Tibial nerve (tissue), 4 donors: ENCODE measurements at places on chromosomes 11 and 22. TPM values are rescaled to one million over a fixed set of nuclear protein-coding genes. Genes with fewer than 3 reads are reported as not detected.

Gene TBX10
- not detected for total RNA-seq

DNA sequence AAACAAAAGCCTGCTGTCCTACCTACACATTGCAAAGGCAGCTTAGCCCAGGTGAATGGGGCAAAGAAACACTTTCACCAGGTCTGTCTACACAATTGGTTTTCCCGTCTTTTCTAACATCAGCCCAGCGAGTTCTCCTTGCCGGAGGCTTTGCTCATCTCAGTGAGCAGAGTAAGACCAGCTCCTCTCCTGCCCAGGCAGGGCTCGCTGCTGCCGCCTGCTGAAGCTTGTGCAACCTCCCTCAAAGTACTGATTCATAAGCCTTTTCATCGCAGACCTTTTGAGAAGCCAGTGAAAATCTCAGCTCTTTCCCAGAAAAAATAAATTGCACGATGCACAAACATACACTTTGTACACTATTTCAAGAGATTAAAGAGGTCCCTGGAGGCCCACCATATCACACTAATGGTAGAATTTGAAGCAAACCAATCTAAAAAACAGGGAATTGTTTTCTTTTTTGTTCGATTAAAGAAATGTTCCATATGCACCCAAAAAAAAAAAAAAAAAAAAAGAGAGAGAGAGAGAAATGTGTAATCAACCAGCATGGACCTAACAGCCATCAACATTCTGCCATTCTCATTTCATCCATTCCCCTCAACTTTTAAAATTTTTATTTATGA lies 328.1 kb upstream of the MPPED2 start:
- H3K27ac ChIP-seq: no peak overlapping the region
- H3K4me3 ChIP-seq: no peak overlapping the region
- no peaks in the 10 kb centered on the region for H3K4me1 ChIP-seq
- no peaks in the 10 kb centered on the region for H3K36me3 ChIP-seq
- H3K27me3 ChIP-seq: no peaks in the 10 kb centered on the region
- DNase-seq: no peak

DNA sequence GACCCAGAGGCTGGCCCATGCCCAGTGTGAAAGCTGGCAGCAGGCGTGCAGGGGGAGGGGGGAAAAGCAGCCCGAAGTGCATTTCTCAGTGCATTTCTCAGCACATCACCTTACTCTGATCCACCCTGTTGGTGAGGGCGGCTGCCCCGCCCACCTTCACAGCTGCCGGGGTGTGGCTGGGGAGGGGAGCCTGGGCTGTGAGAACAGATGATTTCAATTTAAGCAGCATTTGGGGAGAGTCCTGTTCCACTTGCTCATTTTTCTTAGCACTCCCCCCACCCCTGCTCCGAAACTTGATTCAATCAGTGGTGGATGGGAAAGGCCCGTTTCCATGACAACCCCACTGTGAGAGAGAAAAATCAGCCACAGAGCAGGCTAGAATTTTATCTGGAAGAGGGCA lies 84.8 kb downstream of the SNX19 start:
- H3K4me3 ChIP-seq: no peak overlapping the region
- H3K27me3 ChIP-seq: no peaks in the 10 kb centered on the region
- peaks cover 46% of the 10 kb centered on the region for H3K4me1 ChIP-seq

GRCh38 chr11:129976328-129976727 lies 26.3 kb downstream of the PRDM10 start:
- H3K27ac ChIP-seq: peak overlapping the region; percentile 51
- no peaks in the 10 kb centered on the region for H3K27me3 ChIP-seq
- peaks cover 3% of the 10 kb centered on the region for H3K4me1 ChIP-seq
- no peak for DNase-seq
- no peak overlapping the region for H3K4me3 ChIP-seq

Gene TCN2
- 38.2 TPM for total RNA-seq

DNA sequence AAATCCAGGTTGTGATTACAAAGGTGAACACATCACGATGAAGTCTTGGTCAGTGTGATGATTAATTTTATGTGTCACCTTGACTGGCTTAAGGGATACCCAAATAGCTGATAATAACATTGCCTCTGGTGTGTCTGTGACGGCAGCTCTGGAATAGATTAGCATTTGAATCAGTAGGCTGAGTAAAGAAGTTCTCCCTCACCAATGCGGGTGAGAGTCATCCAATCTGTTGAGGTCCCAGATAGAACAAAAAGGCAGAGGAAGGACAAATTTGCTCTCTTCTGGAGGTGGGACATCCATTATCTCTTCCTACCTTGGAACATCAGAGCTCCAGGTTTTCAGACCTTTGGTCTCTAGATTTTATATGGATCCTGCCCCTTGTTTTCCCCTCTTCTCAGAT lies 856.2 kb upstream of the CCDC90B start:
- no peak overlapping the region for H3K4me3 ChIP-seq
- no peak for DNase-seq
- H3K27me3 ChIP-seq: no peaks in the 10 kb centered on the region
- H3K4me1 ChIP-seq: no peaks in the 10 kb centered on the region

- DNase-seq: no peak
- no peak overlapping the region for H3K27ac ChIP-seq
- no peaks in the 10 kb centered on the region for H3K36me3 ChIP-seq
- no peak overlapping the region for H3K4me3 ChIP-seq
Observed at GRCh38 chr11:66686100-66686785, 8.6 kb upstream of the RBM4B start.

DNA sequence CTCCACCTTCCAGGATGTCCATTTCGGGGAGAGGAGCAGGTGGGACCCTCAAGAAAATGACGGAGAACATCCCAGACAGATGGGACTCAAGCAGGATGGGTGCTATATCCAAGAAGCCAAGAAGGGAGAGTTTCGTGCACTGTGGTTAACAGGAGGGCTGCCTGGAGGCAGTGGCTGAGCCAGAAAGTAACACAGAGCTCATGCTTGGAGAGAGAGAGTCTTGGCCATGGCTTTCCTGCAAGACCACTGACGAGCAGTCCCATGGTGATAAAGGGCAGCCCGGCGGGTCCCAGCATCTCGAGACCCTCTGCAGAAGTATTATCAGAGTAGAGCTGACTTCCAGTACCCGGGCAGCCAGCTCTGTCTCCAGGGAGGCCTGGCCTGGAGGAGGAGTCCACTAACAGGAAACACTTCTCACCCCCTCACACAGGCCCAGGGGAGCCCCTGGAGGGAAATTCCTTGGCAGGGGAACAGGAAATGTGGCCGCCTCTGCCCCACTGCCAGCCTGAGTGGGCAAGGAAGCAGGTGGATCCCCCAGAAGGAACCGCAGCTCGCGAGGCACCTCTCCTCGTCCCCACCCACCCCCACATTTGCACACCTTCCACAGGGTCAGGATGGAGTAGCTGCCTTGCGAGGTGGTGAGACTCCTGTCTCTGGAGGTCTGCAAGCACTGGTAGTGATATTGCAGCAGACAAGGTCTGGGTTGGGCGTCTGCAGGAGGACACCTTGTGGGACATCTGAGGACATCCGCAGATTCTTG lies 32.2 kb downstream of the CYTH4 start:
- H3K27ac ChIP-seq: no peak overlapping the region
- peaks cover 5% of the 10 kb centered on the region for H3K4me1 ChIP-seq
- H3K4me3 ChIP-seq: no peak overlapping the region
- H3K27me3 ChIP-seq: no peaks in the 10 kb centered on the region
- H3K36me3 ChIP-seq: no peaks in the 10 kb centered on the region

DNA sequence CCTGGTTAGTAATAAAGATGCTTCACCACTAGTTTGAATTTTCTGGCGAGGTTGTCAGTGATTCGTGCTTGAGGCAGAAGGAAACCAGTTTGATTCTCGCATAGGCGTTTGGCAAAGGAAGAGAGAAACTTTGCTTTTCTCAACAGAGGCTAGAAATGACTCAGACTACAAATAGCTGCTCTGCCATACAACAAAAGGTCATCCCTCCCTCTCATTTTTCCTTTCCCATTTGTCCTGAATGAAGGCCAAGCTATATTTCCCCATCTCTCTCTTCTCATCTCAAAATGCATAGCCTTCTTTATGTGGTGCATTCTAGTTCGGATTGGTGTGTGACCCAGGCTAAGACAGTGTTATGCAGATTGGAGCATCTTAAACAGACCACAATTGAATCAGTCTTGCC lies 741.4 kb downstream of the NTM start:
- DNase-seq: no peak
- H3K4me3 ChIP-seq: no peak overlapping the region
- peak overlapping the region; percentile 86 for H3K27ac ChIP-seq
- H3K36me3 ChIP-seq: no peaks in the 10 kb centered on the region
- no peaks in the 10 kb centered on the region for H3K27me3 ChIP-seq

DNA sequence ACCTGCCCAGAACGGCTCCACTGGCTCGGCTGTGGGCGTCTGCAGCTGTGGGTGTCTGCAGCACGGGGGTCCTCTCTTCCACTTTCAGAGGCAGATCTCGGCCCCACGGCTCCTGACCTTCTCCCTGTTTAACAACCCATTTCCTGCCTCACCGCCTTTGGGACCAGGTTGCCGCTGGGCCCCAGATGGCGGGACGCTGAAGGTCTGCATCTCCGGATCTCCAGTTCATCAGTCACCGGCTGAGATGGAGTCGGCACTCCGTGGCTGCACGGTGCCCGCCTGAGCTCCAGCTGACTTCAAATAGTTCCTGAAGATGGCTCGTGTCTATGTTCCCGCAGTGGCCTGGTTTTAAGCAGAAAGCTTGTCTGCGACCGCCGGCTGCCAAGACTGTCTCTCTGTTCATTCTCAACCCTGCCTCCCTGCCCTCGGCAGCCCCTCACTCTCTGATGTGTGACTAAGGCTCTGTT lies 475.9 kb downstream of the BRD1 start:
- H3K27ac ChIP-seq: no peak overlapping the region
- no peaks in the 10 kb centered on the region for H3K36me3 ChIP-seq
- H3K4me3 ChIP-seq: no peak overlapping the region
- DNase-seq: no peak
- no peaks in the 10 kb centered on the region for H3K4me1 ChIP-seq
- peaks cover 4% of the 10 kb centered on the region for H3K27me3 ChIP-seq

DNA sequence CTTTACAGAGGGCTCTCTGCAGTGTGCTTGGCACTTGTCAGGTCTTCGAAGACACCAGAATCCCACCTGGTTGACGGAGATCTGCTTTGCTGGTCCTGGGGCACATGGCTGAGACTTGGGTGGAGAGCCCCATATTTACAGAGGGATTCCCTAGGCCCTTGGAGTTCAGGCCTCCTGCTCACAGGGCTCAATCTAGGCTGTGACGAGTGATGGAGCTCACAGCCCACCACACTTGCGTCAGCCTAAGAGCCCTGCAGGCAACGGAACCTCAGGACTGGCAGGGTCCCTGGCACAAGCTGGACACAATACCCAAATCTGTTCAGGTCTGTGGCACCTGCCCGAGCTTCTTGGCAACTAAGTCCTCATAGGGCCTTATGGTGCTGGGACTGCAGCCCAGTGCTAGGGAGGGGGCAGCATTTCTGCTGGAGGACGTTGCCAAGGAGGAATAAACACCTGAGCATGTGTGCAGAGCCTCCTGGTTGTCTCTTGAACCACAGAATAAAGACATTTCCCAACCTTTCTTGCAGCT lies 59.1 kb downstream of the KCNC1 start:
- no peaks in the 10 kb centered on the region for H3K4me1 ChIP-seq

DNA sequence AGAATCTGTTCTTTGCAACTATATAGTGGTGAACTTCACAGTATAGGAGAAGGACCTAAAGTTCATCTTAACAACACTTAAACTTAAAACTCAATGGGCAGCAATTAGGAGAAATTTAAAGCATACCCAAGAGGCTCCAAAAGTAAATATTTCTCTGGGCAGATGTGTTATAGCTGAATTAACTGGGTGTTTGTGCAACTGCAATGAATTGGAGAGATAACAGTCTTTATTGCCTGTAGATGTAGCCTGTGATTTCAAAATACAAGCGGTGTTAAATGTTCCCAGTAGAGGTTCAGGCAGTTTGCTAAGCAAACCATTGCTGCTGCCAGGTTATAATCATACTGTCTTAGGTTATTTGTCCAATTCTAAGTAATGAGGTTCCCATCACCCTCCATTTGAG lies 294.1 kb upstream of the MTNR1B start:
- no peak overlapping the region for H3K27ac ChIP-seq
- no peaks in the 10 kb centered on the region for H3K27me3 ChIP-seq
- H3K36me3 ChIP-seq: no peaks in the 10 kb centered on the region
- H3K4me1 ChIP-seq: no peaks in the 10 kb centered on the region
- no peak overlapping the region for H3K4me3 ChIP-seq
- no peak for DNase-seq

DNA sequence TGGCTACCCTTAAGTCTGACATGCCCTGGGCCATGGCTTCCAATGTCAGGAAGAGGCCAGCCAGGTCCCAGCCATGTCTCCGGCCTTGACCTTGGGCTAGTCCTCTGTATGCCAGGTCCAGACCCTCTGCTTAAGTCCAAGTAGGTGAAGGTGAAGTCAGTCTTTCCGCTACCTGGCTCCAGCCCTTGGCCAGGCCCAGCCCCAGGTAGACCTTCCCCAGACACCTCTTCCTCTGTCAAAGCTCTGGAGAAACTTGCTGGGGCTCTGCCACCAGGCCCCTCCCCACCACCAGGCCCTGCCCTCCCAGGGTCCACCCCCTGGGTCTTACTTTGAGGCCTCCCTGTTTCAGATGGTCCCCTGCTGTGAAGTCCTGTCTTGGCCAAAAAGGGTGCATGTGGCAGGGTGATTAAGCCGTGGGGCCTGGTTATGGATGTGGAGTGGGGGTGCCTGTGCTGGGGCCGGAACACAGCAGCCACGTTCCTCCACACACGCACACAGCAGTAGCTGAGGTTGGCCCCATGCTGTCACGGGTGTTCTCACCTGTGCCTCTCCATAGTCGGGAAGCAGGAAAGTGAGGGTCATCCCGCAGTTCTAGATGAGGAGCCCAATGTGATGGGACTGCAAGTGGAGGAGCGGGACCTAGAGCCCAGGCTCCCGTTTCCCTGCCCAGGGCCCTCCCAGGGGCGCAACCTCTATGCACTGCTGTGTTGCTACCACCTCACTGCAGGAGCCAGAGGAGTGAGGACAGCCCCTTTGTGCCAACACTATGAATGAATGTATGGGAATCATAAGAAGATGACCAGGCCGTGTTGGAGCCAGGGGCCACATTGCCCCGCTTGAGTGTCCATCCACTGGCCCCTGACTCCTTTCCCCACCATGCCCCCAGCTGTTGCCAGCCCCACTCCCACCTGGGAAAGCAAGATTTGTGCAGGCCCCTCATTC lies 72.2 kb downstream of the LINC01488 start:
- no peak for DNase-seq
- no peaks in the 10 kb centered on the region for H3K27me3 ChIP-seq
- no peak overlapping the region for H3K4me3 ChIP-seq
- H3K27ac ChIP-seq: no peak overlapping the region
- no peaks in the 10 kb centered on the region for H3K4me1 ChIP-seq

Gene TUB
- total RNA-seq: 13.2 TPM
